ENCODE measurements at places on chromosomes 1 and 21.

DNA sequence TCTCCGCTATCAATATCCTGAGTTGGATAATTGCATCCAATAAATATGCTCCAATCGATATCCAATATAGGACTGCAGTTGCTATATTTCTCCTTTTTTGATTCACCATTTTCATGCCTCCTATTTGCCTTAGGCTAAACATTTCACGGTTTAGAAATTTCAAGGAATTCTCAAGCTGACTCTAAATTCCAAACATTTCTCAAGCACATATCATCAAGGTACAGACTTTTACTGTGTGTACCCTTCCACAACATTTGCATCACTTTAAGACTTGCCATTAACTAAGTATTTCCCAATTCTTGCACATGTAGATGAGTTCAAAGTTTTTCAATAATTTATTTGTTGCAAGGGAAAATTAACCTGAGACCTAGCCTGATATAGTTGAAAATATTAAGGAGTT, 795.2 kb upstream of the TMPRSS15 start:
- no peak for DNase-seq

- DNase-seq = peak; percentile 51
Observed at GRCh38 chr1:41192456-41193178, 49.5 kb downstream of the SCMH1 start.

GRCh38 chr1:179253286-179253972, 24.0 kb upstream of the ABL2 start:
- DNase-seq = no peak

DNA sequence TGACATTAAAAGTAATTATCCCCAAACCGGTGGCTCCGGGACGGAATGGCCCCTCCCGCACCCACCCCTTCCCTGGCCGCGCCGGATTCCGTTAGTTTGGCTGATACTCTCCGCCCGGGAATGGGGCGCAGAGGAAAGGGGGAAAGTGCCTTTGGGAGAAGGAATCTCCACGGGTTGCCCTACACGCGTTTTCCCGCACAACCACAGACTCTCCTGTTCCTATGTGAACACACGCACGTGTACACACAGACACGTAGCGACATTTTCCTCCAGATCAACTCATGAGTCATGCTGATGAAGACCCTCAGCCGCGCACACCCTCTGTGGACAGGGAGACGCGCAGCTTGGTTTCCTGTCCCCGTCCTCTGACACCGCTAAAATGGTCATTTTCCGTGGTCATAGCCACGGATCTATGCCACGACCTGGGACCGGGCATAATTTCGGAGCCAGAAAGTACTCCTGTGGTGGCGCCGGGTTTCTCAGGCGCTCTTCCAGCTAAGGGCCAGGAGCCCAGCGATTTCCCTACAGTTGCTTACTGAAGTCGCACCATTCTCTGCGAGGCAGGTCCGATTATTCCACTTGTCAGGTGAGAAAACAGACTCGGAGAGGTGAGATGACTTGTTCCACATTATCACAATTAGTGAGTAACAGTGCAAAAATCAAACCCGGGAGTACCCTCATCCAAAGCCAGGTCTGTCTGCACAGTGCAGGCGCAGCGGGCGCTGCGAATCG, 4.0 kb upstream of the DMRTA2 start:
- no peak for DNase-seq

- no peak for DNase-seq
Observed at GRCh38 chr1:2290595-2291510, 62.7 kb downstream of the SKI start.

- DNase-seq = no peak
Observed at GRCh38 chr1:209241487-209241886, 342.0 kb upstream of the CAMK1G start.

- no peak for DNase-seq
Observed at GRCh38 chr21:21029164-21029563, 31.0 kb downstream of the NCAM2 start.

All from NCI-H2029 (cell line).